ENCODE measurements at places on chromosomes 2 and 18.

DNA sequence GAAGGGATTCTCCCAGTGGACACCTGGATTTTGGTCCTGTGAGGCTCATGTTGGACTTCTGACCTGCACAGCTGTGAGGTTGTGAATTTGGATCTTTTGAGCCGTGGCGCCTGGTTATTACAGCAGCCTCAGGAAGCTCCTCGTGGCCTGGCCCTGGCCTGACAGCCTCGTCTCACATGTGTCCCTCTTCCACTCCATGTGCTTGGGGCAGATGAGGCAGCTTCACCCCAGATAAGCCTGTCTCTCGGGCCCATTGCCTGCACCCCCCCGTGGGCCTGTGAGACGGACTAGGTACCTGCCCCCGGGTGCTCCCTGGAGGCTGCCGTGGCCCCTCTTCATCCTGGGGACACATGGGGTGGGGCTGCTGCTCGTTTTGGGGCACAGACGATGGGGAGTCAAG, 51.2 kb downstream of the CTDP1 start:
- no peak for DNase-seq

DNA sequence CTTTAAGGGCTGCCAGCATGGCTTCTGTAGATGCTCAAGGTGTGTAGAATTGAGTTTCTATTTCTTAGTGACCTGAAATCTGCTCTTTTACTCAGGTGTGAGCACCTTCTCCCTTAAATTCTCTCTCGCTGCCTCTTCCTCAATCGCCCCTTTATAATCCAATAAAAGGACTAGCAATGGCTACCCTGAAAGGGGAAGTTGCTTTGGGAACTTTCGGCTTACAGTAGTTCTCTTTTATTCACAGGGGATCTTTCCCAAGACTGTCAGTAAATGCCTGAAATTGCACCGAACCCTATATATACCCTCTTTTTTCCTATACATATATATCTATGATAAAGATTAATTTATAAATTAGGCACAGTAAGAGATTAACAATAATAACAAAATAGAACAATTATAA, 121.8 kb downstream of the ACTR3 start:
- no peak for DNase-seq

DNA sequence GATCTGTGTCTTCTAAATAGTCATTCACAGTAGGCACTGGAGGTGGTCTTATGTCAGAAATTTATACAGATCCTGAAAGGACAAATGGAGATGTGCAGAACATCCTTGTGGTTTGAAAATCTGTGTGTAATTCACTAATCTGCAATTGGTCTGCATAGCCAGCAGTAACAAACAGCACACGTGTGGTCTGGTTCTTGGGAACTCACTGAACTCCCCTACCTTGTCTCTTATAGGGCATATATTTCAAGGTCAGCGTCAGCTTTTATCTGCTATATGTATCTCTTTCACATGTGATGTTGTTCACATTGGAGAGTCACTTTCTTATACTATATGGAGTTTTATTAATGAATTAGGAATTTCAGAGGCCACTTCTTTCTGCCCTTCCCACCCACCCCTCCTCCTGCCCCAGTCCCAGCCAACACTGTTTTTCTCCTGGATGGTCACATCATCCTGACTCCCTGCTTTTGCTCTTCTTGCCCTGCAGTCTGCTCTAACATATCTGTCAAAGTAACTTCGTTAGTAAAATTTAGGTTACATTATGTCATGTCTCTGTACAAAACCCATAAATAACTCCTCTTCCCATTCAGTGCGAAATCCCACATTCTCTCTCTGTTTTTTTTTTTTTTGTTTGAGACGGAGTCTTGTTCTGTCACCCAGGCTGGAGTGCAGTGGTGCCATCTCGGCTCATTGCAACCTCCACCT, 35.4 kb upstream of the CABYR start:
- no peak for DNase-seq

GRCh38 chr2:26988058-26988860, 17.8 kb downstream of the MAPRE3 start:
- DNase-seq, result no peak

DNA sequence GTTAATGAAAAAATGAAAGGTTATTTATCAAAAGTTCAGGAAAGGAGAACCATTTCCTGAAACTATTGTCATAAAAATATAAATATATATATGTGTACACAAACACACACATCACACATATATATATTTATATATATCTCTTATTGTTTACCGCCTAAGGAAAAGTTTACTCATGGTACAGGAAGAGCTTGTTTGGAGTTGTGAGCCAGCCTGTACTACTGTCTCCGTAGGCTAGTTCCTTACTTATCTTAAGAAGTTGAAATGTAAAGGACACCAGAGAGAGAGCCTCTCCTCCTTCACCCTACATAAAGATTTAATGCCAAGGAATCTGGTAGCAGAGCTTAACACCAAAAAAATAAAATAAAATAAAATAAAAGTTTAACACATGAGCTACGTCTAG, 19.6 kb downstream of the DSC1 start:
- no peak for DNase-seq

DNA sequence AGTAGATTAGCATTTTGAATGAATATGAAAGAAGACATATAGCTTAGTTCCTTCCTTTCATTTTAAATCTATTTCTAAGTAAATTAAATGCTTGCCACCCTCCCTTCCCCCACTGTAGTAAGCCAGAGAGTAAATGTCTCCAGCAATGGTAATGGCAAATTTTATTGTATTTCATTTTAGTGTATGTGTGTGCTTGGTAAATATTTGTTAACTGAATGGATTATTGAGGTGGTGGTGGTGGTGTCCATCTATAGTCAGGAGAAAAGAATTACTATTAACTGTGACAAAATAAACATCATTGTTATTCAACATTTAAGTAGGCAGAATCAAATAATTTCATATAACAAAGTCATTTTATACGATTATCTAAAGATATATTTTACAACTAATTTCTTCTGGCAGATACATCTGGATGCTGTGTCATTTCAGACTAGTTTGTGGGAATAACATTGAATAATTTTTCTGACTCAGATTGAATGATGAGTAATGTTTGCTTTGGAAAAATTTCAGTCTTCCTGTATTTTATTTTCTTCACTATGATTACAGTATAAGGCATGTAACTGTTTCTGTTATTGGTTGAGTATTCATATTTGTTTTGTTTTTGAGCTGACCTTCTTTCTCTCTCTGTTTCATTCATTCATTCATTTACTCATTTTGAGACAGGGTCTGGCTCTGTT, 18.3 kb downstream of the ASXL3 start:
- no peak for DNase-seq
